ENCODE measurements at places on chromosomes 2 and 18.

DNA sequence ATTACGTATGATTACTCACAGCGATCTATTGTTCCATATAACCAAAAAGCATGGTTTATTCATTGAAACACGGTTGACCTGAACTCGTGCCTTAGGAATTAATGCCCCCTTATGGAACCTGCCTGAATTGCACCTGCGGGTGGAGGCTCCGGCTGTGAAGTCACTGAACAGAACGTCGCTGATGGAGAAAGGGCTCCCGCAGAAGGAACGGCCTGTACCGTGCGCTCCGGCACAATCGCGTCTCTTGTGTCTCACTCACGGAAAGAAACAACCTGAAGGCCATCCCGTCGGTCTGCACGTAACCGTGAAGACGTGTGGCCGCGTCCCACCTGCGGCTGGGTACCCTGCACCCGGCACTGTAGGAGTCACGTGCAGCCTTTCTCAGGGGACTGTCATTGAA, 133.1 kb downstream of the NFATC1 start:
- no peak for DNase-seq

DNA sequence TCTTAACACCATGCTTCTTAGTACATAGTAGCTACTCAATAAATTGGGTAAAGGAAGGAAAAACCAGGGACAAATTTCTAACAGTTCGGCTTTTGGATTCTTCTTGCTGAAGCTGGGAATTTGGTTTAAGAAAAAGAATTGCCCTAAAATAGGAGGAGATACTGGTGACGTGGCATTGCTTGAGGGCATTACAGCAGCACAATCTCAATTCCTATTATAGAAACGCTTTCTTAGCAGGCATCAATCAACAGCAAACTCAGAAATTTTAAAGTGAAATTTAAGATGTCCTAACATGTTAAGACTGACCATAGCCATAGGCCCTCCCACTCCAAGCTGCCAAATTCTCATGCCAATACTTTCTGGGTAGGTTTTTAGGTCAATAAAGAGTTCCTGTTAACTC, 169.5 kb downstream of the SRBD1 start:
- DNase-seq, result no peak

- DNase-seq, result no peak
Observed at GRCh38 chr2:174794851-174795374, 30.6 kb upstream of the CHRNA1 start.

DNA sequence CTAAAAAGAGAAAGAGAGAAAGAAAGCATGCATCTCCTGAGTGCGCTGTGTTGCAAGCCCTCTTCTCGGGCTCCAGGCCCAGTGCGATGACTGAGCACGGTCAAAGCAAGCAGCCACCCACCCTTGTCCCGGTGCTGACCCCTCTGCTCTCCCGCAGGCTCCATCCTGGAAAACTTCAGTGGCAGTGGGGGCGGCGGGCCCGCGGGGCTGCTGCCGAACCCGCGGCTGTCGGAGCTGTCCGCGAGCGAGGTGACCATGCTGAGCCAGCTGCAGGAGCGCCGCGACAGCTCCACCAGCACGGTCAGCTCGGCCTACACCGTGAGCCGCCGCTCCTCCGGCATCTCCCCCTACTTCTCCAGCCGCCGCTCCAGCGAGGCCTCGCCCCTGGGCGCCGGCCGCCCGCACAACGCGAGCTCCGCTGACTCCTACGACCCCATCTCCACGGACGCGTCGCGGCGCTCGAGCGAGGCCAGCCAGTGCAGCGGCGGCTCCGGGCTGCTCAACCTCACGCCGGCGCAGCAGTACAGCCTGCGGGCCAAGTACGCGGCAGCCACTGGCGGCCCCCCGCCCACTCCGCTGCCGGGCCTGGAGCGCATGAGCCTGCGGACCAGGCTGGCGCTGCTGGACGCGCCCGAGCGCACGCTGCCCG, 252.5 kb downstream of the GLI2 start:
- no peak for DNase-seq

DNA sequence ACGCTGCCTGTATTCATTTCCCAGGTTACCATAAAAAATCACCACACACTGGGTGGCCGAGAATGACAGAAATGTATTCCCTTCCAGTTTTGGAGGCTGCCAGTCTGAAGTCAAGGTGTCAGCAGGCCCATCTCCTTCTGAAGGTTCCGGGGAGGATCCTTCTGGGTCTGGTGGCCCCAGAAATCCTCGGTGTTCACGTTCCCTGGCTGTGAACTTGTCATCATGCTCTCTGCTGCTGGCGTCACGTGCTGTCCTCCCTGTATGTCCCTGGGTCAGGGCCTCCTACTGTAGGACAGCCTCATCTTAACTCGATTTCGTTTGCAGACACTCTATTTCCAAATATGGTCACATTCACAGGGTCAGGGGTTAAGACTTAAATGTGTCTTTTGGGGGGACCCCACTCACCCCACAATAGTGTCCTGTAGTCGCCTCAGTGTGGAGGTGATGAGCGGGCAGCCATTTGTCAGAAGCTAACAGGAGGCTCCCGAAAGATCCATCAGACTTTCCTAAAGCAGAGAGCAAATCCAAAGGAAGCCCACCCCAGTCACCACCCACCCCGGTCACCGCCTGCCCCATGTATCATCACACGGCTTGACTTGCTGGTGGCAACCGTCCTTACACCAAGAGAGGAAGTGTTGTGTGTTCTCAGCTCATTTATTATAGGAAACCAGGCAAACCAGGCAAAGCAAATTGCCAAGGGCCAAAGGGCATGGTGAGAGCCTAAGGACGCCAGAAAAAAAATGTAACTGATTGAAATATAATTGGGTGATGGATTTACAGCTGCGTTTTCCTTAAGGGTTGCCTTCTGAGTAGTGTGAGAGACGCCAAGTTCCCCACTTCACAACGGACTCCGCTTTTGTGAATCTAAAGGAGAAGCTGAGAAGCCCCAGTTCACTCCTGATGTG, 148.8 kb upstream of the ZNF236 start:
- DNase-seq, result no peak

Measured in esophagus squamous epithelium (tissue), 5 donors.